ENCODE measurements at places on chromosomes 6 and 20.

- no peak for DNase-seq
Observed at GRCh38 chr6:151690303-151690702, 117.2 kb upstream of the ESR1 start.

DNA sequence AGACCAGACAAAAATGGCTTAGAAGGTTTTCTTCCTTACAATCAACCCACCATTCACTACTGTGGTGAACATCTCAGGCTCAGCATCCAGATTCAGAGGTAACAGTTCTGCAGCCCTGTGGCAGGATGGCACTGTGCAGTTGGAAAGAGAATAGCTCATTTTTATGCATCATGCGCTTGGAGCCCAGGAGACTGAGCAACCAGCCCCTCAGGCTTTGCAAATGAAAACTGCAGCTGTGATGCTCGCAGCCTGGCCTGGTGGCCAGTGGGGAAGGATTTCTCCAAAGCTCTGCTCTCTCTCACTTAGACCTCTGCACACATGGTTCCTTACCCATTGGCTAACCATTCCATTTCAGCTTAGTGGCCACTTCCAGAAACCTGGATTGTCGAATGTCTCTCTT lies 45.8 kb downstream of the GABRR2 start:
- DNase-seq, result no peak

- DNase-seq, result no peak
Observed at GRCh38 chr20:47720636-47721427, 64.4 kb downstream of the SULF2 start.

GRCh38 chr6:148989585-148989984 lies 242.8 kb downstream of the UST start:
- no peak for DNase-seq

- DNase-seq, result no peak
Observed at GRCh38 chr6:163651426-163651825, 236.9 kb downstream of the QKI start.
